ENCODE measurements at places on chromosomes 6 and 20. TPM values are rescaled to one million over a fixed set of nuclear protein-coding genes. Genes with fewer than 3 reads are reported as not detected.

The DSN1 gene
- 35.9 TPM for total RNA-seq

The TNXB gene
- 5.7 TPM for total RNA-seq

The MAPK13 gene
- 18.7 TPM for total RNA-seq

The IRF4 gene
- total RNA-seq: 177 TPM

The OTOR gene
- total RNA-seq: not detected

The SLC22A2 gene
- total RNA-seq: not detected

The MATN4 gene
- 0.16 TPM for total RNA-seq

The SLC2A10 gene
- not detected for total RNA-seq

The ADA gene
- 85.7 TPM for total RNA-seq

The SERINC3 gene
- total RNA-seq: 64.0 TPM

The TTBK1 gene
- 0.18 TPM for total RNA-seq

The LY6G6C gene
- total RNA-seq: 0.25 TPM

The DEFB118 gene
- not detected for total RNA-seq

The METTL24 gene
- not detected for total RNA-seq
